ENCODE measurements at places on chromosomes 3 and 15.

DNA sequence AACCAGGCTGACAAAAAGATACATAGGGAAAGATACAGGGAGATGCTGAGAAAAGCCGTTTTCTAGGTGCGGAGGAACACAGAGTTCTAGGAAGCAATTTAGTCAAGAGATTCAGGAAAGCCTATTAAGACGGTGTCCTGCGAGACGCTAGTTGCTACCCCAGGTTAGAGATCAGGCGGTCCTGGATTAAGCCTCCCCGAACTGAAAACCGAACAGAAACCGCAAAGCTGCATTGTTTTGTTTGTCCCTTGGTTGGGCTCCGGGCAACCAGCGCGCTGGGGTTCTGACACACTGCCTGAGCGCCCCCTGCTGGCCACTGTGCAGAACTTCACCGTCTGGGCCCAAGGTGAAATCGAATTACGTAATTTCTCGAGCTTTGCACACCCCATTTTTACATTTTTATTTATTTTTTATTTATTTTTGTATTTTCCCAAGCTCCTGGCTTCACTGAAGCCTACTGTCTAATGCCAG, 37.3 kb upstream of the NDUFB4 start:
- DNase-seq = peak; percentile 69

DNA sequence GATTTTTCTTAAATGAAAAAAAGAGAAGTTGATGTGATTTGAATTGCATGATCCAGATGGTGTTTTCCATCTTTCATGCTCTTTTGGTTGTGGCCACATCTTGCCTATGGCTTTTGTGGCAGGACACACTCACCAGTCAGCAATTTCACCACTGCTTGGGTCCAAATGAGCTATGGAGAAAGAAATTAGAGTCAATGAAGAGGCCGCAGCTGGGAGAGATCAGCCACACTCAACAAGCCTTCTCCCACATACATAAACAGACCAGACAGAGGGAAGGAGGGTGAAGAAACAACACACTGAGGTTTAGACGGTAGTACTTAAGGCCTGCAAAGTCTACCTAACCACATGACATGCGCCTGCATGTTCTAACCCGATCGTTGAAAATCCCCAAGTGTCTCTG, 110.7 kb upstream of the CDIN1 start:
- DNase-seq = no peak

- no peak for DNase-seq
Measured at GRCh38 chr3:54376142-54376807, 253.9 kb downstream of the CACNA2D3 start.

DNA sequence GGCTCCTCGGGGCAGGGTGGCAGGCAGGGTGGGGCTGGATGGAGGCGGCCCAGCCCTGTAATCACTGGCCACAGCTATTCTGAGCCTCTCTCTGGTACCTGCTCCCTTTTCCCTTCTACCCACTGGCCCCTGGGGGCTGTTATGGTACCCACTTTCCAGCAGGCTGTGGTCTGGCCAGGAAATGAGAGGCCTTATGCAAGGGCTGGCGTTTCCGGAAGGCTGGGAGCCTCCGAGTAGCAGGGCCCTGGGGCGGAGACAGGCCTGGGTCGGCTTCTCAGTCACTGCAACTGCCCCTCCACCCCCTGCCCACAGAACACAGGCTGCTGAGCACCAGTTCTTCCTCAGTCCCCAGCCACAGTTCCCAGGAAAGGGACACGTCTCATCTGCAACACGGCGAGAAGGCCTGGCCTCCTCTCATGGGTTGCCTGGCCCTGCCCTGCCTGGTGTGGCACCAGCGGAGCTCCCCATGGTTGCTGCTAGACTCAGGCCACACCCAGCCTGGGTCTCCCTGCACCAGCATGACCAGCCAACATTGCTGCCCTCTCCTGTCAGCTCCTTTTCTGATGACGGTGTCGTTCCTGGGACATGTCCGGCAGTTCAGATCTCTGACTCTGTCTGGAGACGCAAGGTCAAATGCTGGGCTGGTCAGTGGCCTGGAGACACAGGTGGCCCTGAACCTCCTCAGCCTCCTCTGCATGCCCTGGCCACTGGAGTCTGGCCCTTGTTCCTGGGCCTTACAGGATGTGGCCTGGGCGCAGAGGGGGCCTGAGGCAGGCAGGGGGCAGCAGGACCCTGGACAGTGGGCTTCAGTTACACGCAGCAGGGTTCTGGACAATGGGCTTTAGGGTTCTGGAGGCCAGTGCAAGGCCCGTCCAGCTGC, 6.5 kb downstream of the CHST13 start:
- DNase-seq = no peak

GRCh38 chr15:63843901-63844317, 10.2 kb upstream of the HERC1 start:
- no peak for DNase-seq

GRCh38 chr3:190252080-190252479, 70.2 kb downstream of the CLDN1 start:
- no peak for DNase-seq

- DNase-seq = no peak
Measured at GRCh38 chr3:10869460-10869859, 53.4 kb downstream of the SLC6A11 start.

GRCh38 chr3:135456108-135456790, 509.3 kb upstream of the PPP2R3A start:
- DNase-seq = no peak

DNA sequence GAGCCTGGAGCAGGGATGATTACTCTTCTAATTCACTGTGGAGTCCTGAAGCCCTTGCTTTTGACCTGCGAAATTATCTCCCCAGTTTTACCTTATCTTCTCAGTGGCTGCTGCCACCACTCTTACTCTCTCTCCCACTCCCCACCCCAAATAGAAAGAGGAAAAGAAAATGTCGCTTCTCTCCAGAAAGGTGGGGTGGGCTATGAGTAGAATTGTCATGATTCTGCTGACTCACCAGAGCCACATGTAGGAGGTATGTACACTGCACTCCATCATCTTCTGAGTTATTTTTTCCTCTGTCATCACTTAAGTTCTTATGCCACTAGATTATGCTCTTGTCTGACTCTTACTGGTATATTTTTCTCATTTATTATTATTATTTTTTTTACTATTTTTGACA, 43.9 kb upstream of the TMEM158 start:
- no peak for DNase-seq

All from stimulated activated CD8-positive, alpha-beta memory T cell treated with anti-CD3 and anti-CD28 coated beads, Interleukin-7, amount 100 ng/mL, for 24 hours (primary cell).